CD4-positive, alpha-beta T cell (primary cell): ENCODE measurements at places on chromosomes 1 and 21.
A peak's percentile ranks its signal among the peaks of the same experiment; 100 is the strongest.

DNA sequence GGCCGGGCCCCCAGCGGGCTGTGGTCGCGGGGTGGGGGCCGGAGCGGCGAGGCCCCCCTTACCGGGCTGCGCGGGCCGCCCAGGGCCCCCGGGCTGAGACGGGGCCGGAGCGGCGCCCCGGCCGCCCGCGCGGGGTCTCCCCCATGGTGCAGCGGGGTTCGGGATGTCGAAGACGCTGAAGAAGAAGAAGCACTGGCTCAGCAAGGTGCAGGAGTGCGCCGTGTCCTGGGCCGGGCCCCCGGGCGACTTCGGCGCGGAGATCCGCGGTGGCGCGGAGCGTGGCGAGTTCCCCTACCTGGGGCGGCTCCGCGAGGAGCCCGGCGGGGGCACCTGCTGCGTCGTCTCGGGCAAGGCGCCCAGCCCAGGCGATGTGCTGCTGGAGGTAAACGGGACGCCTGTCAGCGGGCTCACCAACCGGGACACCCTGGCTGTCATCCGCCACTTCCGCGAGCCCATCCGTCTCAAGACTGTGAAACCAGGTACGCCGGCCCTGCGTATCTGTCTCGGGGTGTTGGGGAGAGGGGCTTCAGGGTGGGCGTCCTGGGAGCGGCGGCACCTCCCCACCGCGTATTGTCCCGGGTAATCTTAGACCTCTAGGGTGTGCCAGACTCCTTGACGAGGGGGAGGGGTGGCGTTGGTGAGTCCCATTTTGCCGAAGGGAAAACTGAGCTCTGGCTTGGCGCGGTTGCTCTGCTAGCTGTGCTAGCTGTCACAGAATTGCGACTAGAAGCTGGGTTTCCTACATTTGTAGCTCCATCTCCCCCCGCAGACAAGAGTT is 745 bp downstream of the MAGI3 start:
- DNase-seq = peak; percentile 42

DNA sequence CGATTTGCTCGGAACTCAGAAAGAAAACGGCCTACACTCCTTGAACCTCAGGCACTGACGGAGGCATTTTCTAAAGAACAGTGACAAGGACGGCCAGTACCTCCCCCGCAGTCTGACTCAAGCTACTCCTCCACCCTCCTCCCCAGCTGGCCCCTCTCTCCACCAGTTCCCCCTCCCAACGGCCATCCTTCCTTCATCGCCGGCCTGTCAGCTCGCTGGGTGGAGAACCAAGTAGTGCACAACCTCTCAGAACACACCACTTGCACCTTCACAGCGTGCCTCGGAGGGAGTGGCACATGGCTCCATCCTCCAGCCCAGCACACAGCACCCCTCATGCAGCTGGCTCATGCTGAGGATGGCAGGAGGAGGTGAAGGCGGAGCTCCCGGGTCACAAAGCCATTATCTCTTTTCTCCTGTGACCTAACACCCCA is 58.8 kb downstream of the TOR1AIP2 start:
- no peak for DNase-seq

DNA sequence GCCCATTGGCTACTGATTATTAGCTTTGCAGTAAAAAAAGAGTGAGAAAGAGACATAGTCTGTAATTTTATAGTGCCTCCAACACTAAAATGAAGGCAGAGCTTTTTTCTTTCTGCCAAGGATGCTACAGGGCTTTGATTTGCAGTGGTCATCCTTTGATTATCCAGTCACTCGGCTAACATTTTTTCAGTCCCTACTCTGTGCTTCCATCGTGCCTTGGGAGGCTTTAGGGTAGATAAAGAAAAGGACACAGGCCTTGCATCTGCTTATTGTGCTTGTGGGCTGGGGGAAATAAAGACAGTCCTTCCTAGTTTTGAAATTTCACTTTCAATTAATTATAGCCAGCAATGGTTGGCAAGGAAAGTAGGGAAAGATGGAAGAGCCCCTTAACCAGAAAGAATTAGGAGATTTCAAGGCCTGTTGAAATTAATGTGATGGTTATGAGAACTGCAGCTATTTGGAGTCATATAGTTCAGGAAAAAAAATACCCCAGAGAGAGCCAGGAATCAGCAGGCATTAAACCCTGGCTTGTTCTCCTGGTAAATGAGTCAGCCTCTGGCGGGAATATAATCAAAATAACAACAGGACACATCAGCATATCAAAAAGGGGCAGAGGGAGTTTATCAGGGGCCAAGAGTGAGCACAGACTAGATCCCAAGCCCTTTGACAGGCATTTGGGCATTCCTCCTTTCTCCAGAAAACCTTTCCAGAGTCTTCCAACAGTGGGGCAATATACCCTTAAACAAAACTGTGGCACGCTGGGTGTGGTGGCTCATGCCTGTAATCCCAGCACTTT is 27.4 kb downstream of the CACHD1 start:
- no peak for DNase-seq

DNA sequence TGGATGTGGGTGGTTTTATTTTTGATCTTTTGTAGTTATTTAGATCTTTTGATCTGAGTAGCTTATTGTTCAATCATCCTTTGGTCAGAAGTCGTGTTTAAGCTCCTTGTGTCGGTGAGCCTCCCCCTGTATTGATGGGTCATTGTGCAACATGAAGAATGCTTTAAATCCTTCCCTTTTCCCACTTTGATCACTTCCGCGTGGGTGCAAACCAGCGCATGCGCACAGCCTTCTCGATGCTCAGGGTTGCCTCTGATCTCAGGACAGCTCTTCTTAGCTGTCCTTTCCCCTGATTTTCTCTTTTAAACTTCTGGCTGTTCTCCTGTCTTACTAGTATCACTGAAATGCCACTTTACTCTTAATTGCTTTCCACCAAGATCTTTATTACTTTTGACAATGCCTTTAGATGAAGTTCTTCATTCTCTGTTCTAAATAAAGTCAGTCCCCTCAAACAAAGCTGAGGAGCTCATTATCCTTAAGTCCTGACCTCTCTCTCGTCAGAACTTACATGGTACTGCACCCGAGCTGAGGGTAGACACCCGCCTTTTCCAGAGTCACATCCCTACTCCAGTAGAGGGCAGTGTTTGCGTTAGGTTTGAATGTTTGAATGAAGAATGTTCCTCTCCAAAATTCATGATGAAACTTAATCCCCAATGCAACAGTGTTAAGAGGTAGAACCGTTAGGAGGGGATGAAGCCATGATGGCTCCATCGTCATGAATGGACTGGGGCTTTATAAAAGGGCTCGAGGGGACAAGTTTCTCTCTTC is 547.9 kb upstream of the TMPRSS15 start:
- DNase-seq = no peak

GRCh38 chr21:15274701-15275485 is 210.1 kb upstream of the NRIP1 start:
- DNase-seq = no peak

GRCh38 chr1:198672124-198672523 is 33.3 kb downstream of the PTPRC start:
- no peak for DNase-seq

- DNase-seq = peak; percentile 14
Observed at GRCh38 chr1:113452921-113453770, 62.8 kb downstream of the MAGI3 start.

DNA sequence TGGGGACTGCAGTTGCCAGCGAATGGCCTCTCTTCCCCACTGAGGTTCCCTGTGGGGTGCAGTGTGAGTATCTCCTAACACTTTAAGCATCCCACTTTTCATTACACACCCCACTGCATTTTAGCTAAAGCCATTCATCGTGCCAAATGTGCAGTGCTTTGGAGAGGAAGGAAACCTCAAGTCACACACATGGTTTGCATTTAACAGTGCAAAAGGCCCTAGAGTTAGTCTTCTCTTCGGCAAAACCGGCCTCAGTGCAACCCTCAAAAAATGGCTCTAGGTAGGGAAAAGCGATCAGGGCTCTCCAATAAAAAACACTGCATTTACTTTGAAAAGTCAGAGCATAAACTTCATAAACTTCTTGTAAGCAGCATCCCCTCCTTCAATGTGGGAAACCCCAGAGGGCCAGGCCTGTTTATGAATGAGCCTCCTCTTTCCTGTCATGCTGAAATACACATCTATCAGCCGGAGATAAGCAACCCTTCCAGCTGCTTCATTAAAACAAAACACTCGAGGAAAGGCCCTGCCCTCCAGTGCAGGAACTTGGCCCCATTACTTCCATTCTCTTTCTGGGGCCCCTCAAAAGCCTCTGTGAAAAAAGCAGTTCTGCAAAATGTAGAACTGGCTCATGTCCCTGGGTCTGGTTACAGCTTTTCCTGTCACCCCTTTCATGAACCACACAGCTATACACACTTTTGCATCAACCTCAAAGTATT is 184.0 kb downstream of the CDC7 start:
- no peak for DNase-seq

DNA sequence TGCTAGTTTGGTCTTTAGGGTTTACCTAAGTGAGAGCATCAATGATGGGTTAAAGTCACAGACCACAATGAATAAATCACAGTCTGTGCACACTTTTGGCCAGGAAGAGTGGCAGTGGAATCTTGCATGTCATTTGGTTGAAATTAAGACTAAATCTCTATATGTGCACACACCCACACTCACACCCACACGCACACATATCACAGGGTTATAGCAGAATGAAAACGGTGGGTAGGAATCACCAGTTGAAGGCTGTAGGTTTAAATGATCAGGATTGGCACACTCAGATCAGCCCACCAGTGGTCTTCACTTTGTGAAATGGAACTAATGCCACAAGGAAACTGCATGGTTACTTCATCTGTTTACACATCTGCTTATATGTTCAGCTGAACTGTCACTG is 97.6 kb upstream of the ADAR start:
- no peak for DNase-seq

- DNase-seq = no peak
Observed at GRCh38 chr1:111332190-111332589, 41.5 kb downstream of the CHIA start.

DNA sequence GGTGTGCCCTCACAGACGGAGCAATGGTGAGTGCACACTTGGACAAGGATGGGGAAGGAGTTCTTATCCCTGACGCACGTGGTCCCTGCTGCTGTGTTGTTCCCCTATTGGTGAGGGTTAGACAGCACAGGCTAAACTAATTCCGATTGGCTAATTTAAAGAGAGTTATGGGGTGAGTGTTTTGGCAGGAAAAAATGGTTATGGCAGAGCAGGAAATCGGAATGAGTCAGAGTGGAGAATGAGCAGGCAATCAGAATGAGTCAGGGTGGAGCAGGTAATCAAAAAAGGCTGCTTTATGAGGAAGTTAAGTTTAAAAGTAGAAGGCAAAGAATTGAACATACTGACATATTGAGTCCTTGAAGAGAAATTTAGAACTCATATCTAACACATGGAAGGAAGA is 100.5 kb downstream of the NGF start:
- no peak for DNase-seq

- DNase-seq = no peak
Observed at GRCh38 chr1:39043513-39043912, 17.4 kb downstream of the NDUFS5 start.

DNA sequence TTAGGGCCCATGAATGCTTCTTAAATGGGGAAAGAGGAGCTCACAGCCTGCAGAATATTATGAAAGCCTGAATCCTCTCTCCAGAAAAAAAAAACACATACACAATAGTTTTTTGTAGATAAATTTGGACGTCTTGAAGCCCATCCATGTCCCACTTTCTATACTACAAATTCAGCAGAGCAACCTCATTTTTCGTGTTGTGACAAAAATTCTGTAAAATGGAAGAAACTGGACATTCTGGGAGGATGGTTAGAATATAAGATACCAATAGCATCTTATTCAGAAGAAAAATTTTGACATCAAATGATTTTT is 102.1 kb downstream of the ZNF281 start:
- DNase-seq = no peak

DNA sequence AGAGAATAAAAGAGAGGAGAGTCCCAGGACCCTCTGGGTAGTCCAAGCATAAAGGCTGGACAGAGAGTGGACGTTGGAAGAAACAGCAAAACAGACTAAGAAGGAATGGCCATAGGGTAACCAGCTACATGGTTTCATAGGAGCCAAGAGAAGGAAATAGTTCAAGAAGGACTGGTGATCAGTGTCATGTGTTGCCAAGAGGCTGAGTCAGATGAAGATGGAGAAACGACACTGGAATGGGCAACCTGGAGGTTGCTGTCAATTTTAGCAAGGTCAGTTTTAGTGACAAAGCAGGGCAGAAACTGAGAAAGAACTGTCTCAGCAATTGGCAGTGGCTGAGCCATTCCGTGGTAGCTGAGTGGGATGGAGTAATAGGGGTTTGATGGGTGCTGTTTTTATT is 41.4 kb downstream of the HMGB4 start:
- no peak for DNase-seq

- peak; percentile 49 for DNase-seq
Observed at GRCh38 chr1:23114424-23115079, 54.1 kb downstream of the LUZP1 start.

DNA sequence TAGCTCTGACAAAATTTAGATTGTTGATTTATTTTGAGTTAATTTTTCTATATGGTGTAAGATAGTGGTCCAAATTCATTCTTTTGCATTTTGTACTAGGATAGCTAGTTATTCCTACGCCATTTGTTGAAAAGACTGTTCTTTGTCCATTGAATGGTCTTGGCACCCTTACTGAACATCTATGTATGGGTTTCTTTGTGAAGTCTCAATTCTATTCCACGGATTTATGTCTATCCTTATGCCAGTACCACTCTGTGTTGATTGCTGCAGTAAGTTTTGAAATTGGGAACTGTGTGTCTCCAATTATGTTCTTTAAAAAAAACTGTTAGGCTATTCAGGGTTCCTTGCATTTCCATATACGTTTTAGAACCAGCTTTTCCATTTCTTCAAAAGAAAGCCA is 145.7 kb downstream of the ZNF644 start:
- DNase-seq = no peak

DNA sequence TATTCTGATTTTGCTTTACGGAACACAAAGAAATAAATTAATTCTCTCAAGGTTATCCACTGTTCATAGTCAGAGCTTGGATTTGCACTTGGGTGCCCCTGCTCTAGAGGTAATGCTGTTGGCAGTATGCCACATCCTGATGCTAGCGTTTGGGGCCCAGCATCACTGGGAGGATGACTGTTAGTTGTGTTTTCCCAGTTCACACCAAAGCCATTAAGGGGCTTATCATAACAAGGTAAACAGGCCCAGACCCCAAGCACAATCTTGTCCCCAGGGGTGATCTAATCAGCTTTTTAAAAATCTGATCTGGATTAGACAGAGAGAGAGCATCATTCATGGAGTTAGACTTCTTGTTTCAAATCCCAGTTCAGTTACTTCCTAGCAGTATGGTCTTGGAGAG is 60.2 kb upstream of the PBX1 start:
- DNase-seq = no peak

DNA sequence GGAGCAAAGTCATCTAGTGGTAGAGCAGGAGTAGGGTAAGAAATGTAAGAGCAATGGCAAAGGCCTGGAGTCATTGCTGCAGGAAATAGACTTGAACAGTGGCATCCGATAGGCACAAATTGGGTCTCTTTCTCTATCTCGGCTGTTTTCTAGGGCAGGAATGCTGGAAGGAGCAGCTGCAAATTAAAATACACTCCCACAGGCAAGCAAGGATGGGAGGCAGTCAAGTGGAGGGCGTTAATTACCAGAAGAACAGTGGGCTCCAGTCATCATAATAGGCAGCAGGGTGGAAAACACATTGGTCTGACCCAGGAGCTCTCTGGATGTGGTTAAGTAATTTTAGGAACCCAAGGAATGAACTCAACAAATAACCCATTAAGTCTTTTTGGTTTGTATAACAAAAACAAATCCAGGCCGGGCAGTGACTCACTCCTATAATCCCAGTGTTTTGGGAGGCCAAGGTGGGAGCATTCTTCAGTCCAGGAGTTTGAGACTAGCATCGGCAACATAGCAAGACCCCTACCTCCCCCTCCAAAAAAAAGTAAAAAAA is 7.8 kb upstream of the TDRD5 start:
- no peak for DNase-seq

- DNase-seq = no peak
Observed at GRCh38 chr21:14591377-14591776, 45.3 kb upstream of the SAMSN1 start.

GRCh38 chr1:167774710-167775109 is 52.9 kb downstream of the MPZL1 start:
- DNase-seq = no peak
